Fibroblast of lung (primary cell): ENCODE measurements at places on chromosomes 4 and X. TPM values are rescaled to one million over a fixed set of nuclear protein-coding genes. Genes with fewer than 3 reads are reported as not detected.

Gene ADH1C
- total RNA-seq: 0.77 and 0.83 TPM in 2 replicates

Gene SLITRK4
- under 0.01 and 0.99 TPM in 2 replicates for total RNA-seq

Gene RHOH
- not detected in 2 replicates for total RNA-seq

Gene CFAP47
- not detected in 2 replicates for total RNA-seq

Gene DCX
- total RNA-seq: not detected in 2 replicates

Gene FAM13A
- 21.1 and 23.9 TPM in 2 replicates for total RNA-seq

Gene FGF2
- total RNA-seq: 57.8 and 98.3 TPM in 2 replicates

Gene KIF4A
- total RNA-seq: 1.8 and 5.6 TPM in 2 replicates

Gene SULT1B1
- total RNA-seq: not detected in 2 replicates

Gene GUCY1B1
- total RNA-seq: 37.8 and 39.3 TPM in 2 replicates

Gene DKK2
- under 0.01 and 1.2 TPM in 2 replicates for total RNA-seq

Gene P2RY10
- not detected in 2 replicates for total RNA-seq

Gene EGFL6
- 0.17 and 2.1 TPM in 2 replicates for total RNA-seq

Gene ACE2
- total RNA-seq: not detected in 2 replicates

Gene CTSO
- total RNA-seq: 22.1 and 23.6 TPM in 2 replicates

Gene IDUA
- 10.3 and 11.1 TPM in 2 replicates for total RNA-seq

Gene PAGE2
- total RNA-seq: not detected in 2 replicates

Gene AWAT2
- total RNA-seq: not detected in 2 replicates

Gene WDR17
- total RNA-seq: 2.1 and 4.5 TPM in 2 replicates

Gene FAM156B
- 6.2 and 12.6 TPM in 2 replicates for total RNA-seq

Gene RGN
- total RNA-seq: 15.4 and 23.8 TPM in 2 replicates

Gene ZNF185
- 0.66 and 1.0 TPM in 2 replicates for total RNA-seq
